ENCODE measurements at places on chromosomes 13 and 19.
A peak's percentile ranks its signal among the peaks of the same experiment; 100 is the strongest.

DNA sequence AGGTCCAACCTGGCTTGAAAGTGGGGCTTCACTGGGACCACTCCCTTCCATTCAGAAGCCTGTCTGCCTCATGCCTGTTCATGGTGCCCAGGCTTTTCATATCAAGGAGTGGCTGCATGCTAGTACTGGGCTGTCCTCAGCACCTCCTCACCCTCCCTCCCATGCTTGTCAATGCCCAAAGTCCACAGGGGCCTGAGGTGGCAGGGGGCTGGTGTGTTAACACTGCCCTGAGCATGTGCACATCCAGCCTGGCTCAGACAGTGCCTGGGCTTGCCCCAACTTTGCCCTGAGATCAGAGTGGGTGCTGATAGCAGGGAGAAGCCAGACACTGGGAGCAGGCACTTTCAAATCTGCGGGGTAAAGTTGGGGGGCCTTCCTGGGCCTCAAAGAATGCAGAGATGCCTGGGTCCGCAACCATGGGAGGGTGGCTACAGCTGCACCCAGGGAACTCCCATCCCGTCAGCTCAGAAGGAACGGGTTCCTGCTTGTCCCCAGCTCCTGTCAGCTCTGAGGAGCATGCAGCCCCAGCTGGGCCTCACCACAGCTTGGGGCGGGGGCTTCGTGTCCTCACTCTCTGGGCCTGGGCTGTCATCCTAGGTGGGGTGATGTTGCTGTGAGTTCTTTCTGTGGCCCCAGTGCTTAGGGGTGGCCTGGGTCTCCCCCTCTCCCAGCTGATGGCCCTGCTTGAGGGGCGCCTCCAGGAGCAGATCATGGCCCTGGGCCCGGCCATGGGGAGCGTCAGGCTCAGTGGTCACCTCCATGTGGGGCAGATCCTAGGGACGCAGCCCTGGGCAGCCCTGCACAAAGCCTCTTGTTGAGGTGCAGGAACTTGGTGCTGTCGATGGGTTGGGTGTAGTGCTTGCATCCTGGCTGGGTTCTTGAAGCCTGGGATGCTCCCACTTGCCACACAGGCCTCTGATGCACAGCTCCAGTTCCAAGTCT lies 830.6 kb upstream of the SLITRK5 start:
- DNase-seq = no peak

DNA sequence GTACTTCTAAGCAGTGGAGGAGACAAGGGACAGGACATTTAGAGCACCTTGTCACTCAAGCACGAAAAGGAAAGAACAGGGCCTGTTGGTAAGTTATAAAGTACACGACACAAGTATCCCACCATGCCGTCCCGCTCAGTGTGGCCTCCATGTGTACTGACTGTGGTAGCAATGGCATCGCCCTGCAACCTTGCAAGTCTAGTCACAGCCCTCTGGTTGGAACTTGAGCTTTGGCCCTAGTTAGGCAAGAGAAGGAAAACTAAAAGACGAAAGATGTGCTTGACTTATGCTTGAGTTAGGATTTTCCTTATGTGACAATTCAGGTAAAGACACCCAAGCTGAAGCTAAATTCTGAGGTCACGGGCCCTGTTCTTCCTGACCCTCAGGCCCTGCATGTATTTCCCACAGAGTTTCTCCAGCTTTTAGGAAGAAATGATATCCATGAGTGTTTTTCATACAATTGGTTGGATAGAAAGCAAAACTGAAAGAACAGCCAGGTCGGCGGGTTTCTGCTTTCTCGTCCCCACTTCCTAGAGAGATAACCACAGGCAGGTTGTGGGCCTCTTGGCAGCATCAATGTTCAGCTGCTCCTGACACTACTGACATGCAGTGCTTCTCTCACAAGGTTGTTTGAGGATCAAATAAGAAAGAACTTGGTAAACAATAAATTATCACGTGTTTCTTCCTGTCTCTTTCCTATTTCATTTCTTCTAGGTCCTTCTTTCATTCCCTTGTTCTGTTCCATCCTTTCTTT lies 216.2 kb downstream of the IRS2 start:
- peak; percentile 1 for DNase-seq

DNA sequence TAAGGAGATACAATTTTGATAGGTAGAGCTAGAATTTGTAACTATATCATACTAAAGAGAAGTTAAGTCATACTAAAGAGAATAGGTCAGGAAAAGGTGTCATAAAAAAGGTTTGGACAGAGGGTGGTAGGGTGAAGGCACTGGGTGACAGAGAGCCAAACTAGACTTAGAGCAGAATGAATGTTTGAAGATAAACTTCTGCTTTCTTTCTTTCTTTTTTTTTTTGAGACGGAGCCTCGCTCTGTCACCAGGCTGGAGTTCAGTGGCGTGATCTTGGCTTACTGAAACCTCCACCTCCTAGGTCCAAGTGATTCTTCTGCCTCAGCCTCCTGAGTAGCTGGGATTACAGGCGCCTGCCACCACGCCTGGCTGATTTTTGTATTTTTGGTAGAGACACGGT lies 44.1 kb downstream of the TM9SF2 start:
- no peak for DNase-seq

DNA sequence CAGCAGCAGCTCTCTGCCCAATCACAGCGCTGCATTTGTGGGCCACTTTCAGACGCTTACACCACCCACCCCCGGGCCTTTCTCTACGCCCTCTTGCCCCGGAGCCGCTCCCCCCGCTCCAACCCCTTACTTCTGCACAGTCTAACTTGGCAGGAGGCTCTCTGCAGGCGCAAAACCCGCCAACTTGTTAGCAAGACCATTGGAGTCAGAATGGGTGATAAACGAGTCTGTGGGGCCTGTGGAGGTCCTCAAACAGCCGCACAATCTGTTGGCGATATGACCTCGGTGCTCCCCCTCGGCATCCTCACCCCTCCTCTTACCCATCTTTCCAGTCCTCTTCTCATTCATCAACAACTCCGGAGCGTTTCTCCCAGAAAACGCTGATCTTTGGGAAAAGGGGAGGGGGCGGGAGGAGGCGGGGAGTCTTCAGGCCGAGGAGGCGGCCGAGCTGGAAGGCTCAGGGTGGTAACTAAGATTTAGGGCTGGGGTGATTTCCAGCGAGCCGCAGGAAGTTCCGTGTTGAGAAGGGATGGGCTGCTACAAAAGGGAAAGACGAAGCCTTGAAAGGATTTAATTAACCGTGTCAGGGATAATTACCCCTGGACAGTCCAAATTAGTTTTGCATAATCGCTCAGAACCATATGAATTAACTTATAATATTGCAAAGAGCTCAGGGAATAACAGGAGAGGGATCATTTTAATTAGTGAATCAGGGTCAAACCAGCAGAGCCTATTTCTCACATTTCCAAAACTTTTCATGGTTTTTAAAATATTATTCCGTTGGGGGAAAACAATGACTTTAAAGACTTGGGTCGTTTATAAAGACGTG lies 4.1 kb downstream of the SOX21 start:
- no peak for DNase-seq

- no peak for DNase-seq
Observed at GRCh38 chr13:77431449-77431848, 104.1 kb upstream of the SCEL start.

- no peak for DNase-seq
Observed at GRCh38 chr19:15666186-15666585, 6.7 kb upstream of the CYP4F12 start.

DNA sequence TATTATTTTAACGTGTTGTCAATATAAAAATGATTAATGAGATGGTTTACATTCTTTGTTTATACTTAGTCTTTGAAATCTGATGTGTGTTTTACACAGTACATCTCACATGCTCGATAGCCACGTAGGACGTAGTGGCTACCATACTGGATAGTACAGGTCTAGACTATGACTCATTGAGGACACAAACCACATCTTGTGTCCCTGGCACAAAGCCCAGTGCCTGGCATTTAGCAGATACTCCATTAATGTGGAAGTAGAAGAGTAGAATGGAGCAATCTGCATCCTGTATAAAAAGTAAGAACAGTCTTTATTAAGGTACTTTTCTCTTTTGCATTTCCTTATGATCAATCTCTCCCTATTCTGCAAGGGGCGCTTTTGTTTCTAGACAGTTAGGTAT lies 49.0 kb upstream of the FRY start:
- no peak for DNase-seq

DNA sequence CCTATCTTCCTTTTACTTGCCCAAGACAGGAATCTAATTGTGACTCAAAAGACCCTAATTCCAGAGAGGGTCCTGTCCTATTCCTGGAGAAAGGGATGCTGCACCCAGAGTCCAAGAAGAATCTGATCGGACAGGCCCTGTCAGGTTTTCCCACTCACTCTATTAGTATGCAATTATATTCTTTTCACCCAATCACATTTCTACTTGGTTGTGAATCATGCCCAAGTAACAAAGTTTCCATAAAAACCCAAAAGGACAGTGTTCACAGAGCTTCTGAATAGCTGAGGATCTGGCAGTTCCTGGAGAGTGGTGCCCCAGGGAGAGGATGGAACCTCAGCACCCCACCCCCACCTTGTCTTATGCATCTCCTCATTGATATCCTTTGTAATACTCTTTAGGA lies 135.3 kb upstream of the SLITRK5 start:
- DNase-seq = no peak

GRCh38 chr19:11101057-11101456 lies 11.8 kb downstream of the LDLR start:
- no peak for DNase-seq

GRCh38 chr13:72390909-72391308 lies 336.5 kb downstream of the MZT1 start:
- DNase-seq = no peak

GRCh38 chr13:99280166-99280565 lies 22.0 kb upstream of the GPR18 start:
- DNase-seq = no peak

GRCh38 chr13:60397704-60398378 lies 821 bp downstream of the TDRD3 start:
- peak; percentile 18 for DNase-seq

- DNase-seq = no peak
Observed at GRCh38 chr19:11378319-11379189, 4.1 kb downstream of the SWSAP1 start.
